ENCODE measurements at places on chromosomes 16 and 17.

- DNase-seq: no peak
Measured at GRCh38 chr16:11742093-11742535, 543 bp downstream of the TXNDC11 start.

GRCh38 chr17:32111141-32111771 lies 31.0 kb upstream of the RHOT1 start:
- DNase-seq: no peak

DNA sequence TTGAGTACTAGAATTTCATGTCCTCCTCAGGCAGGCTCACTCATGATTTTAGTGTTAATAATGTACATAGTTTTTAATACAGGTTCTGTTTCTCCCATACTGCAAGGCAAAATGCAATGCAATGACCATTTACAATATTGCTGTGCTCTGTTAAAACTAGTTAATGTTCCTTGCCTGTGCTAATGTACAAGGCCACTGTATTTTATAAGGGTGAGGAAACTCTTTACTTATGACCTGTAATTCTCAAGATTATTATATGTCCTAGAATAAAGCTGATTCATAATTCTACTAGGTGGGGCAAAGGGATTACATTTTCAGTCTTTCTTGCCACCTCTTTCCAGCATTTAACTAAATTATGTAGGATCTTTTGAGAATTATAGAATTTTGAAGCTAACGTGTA lies 19.4 kb downstream of the TMIGD1 start:
- no peak for DNase-seq

GRCh38 chr17:17220529-17220928 lies 14.4 kb upstream of the PLD6 start:
- no peak for DNase-seq

DNA sequence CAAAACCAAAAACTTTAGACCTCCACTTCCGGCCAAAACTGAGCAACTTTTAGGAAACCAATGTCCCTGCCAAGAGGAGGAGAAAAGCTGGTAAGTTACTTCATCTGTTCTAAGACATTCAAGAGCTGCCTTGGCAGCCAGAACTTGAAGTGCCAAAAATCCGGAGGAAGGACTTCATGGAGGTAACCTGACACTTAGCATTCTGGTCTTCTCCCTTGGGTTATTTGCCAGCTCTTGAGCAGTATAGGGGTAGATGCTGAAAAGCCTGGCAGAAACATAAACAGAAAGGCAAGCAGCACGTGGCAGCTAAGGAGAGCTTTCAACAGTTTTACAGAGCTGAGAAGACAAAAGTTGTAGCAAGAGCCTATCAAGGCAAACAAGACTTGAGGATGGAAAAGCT lies 53.2 kb downstream of the CDYL2 start:
- DNase-seq: no peak

DNA sequence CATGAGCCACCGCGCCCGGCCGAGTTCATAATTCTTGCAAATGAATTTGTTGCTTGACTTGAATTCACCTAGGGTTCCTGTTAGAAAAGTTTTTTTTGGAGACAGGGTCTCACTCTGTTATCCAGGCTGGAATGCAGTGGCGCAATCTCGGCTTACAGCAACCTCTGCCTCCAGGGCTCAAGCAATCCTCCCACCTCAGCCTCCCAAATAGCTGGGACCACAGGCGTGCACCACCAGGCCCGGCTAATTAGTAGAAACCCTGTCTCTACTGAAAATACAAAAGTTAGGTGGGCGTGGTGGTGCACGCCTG lies 99.8 kb downstream of the MYH11 start:
- DNase-seq: no peak

DNA sequence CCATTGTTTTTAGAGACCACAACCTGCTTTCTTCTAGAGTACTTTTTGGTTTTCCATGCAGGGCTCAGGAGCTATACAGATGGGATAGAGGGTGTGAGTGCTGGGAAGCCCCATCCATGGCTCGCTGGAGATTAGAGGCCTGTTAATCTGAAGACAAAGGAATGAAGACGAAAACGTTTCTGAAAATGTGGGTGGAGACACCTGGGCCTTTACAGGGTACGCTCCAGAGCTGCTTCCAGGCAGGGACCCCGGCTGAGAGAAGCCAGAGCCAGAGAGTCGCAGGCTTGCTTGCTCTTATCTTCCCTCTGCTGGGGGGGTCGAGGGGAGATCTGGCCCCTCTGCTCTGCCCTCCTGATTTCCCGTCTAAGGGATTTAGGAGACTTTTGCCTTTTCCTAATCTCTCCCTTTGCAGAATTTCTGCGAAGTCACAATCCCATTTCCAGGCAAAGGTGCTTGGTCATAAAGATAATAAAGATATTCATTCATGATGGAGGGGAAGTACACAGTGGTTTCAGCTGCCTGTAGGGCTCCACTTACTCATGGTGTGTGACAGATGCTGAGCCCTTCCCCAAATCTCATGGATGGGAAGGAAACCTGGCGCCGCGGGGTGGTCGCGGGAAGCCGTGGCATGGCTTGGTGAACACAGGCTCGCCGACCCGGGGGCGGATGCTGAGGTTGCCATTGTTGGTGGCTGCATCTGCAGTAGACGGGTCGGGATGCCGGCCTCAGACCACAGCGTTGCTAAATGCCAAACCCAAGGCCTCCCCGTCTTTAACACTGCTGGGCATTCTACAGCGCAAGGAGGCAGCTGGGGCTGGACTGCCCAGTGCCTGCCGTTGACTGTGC lies 4.8 kb upstream of the SOCS3 start:
- no peak for DNase-seq

DNA sequence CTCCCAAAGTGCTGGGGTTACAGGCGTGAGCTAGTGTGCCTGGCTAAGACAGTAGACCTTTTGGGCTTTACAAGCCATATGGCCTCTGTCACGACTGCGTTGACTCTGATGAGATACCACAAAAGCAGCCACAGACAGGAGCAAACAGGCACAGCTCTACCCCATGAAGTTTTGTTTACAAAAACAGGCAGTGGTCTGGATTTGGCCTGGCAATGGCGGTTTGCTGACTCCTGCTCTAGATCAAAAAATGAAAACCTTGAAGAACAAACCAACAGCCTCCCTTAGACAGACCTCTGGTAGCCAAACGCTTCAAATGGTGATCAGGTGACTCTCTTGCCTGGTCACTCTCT lies 20.7 kb downstream of the SLC43A2 start:
- no peak for DNase-seq

- DNase-seq: no peak
Measured at GRCh38 chr16:68848786-68849185, 5.5 kb downstream of the TANGO6 start.

- DNase-seq: no peak
Measured at GRCh38 chr17:38892620-38893019, 22.8 kb downstream of the LASP1 start.

DNA sequence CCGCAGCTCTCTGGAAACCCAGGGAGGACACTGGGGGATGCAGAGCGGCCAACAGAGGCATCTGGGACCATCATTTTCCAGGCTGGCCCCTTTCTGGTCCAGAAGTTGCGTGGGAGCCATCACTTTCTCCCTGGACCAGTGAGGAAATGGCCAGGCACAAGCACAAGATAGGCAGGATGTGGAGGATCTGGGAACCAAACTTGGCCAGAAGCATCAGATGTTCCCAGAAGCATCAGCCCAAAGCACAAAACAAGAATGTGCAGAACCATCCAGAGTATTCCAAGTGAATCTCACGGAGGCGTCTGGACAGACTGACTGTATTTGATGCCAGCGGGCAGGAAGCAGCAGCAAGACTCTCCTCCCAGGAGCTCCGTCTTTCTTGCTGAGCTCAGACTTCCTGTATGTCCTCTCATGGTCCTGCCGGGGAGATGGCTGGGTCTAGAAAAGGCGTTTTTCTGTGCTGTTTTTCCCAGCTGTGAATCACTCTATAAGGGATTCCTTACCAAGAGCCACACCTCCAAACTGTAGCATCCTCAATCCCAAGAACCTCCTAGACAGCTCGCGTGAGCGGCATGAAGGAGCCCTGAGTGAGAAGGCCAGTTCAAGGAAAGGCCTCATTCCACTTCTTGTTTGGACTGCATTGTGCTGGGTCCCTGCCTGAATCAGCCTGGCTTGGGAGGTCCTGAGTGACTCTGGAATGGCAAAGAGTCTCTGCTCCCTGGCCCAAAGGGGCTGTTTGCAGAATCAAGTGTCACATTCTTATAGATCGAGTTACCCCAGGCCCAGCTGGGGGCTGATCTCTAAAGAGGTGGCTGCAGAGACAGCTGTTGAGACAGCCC lies 49.5 kb upstream of the MTSS2 start:
- DNase-seq: no peak

GRCh38 chr16:25006504-25007056 lies 8.6 kb downstream of the ARHGAP17 start:
- no peak for DNase-seq

GRCh38 chr17:77266891-77267341 lies 126.1 kb downstream of the SEC14L1 start:
- no peak for DNase-seq

- DNase-seq: no peak
Measured at GRCh38 chr17:9370467-9370866, 205.2 kb downstream of the STX8 start.

DNA sequence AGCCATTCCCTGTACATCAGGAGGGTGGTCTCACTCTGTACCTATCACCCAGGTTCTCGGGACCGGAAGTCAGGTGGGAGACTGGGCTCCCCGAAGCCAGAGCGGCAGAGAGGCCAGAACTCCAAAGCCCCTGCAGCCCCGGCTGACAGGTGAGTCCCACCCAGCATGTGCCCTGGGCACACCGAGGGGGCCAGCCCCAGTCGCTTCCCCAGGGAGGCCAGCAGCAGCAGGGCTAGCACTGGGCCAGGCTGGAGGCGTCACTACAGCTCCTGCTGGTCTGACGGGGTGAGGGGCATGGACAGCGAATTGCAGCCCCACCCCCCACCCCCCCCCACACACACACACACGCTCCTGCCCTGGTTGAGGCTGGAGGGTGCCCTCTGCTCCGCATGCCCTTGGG lies 7.9 kb upstream of the IL17C start:
- DNase-seq: no peak

DNA sequence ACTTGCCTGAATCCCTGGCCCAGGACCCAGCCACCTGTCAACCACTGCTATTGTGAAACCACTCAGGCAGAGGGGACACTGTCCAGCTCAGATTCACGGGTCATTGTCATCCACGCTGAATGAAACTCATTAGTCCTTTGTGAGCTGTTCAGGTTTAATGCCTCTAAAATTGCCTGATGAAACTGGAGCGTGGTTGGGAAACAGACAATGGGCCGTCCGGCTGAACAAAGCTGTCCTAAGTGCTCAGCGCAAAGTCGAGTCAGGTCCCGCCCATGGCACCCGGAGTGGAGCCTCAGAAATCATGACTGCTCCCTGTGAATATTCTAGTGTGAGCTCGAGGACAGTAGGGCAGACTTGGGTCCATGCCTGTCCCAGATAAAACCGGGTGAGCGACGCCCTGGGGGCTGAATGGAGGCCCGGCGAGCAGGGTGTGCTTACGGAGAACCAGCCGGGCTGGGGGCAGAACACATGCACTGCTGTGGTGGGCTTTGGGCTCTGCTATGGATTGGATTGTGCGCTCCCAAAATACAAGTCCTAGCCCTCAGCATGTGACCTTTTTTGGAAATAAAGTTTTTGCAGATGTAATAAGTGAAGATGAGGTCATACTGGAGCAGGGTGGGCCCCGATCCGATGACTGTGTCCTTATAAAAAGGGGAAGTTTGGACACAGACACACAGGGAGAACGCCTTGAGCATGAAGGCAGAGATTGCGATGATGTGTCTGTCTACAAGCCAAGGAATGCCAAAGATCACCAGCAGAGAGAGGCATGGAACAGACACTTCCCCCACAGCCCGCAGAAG lies 12.9 kb upstream of the CMIP start:
- no peak for DNase-seq

- no peak for DNase-seq
Measured at GRCh38 chr16:89345642-89346150, 128.2 kb downstream of the ZNF778 start.

DNA sequence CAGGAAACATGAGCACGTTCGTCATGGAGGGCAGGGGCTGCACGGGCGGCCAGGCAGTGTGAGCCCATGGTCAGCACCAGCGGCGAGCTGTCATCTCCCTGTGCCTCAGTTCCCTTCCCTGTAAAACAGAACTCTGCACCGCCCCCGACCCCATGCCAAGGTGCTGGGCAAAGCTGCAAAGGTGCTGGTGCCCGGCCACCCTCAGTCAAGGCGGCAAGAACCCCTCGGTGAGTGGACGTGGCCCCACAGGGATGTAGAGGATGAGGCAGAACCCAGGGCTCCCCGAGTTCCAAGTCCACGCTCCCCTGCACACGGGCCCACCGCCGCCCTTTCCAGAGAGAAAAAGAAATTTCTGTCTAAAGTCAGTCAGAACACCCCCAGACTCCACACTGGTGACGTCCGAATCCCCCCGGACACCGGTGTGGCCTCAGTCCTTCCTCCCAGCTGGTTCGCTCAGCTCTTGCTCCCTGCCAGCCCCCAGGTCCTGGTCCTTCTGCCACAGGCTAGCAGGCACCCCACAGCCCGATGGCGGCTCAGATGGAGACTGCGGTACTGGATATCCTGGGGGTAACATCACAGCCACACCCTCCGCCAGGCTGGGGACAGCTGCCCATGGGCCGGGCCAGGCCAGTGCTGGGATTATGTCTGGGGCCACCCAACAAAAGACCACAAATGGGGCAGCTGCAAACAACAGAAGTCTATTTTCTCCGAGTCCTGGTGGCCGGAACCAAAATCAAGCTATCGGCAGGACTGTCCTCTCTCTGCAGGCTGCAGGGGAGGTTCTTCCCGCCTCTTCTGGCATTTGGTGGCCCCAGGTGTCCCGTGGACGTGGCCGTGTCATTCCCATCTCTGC lies 14.4 kb upstream of the BAHCC1 start:
- DNase-seq: no peak

DNA sequence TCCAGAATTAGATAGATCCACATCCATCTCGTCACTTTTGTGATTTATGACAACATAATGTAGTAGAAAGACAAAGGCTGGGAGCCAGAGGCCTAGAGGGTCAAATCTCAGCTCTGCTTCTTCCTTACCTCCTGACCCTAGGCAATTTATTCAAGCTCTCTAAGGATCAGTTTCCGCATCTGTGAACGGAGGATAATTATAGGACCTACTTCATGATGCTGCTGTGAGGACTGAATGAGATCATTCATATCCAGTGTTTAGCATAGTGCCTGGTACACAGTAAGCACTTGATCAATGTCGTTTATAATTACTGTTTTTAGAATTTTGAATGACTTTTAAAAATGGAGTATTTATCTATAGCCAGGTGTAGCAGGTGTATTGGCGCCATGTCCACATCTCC lies 128.4 kb downstream of the SHISA9 start:
- DNase-seq: no peak

- DNase-seq: peak; percentile 47
Measured at GRCh38 chr17:35022536-35023063, 40.9 kb downstream of the RFFL start.

- no peak for DNase-seq
Measured at GRCh38 chr16:8832717-8833105, 35.1 kb downstream of the PMM2 start.

DNA sequence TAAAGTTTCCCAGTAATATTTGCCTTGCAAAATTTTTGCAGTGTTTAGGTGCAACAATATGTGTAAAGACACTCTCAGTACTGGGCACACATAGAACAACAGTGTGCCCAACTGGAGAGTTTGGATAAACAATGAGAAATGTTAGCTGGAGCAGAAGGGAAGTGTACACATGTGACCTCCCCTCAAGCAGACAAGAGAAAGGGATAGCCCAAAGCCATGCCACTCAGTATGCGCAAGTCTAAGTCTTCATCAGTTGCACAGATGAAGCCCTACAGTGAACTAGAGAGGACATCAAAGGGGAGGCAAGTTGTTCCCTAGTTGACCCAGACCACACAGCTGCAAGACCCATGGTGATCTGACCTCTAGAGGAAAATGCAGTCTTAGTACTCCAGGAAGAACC lies 97.9 kb upstream of the CDH11 start:
- no peak for DNase-seq

GRCh38 chr16:88577166-88577565 lies 7.0 kb downstream of the ZC3H18 start:
- no peak for DNase-seq
